ENCODE measurements at places on chromosomes 7 and 10. TPM values are rescaled to one million over a fixed set of nuclear protein-coding genes. Genes with fewer than 3 reads are reported as not detected.
A peak's percentile ranks its signal among the peaks of the same experiment; 100 is the strongest.

The ARHGAP22 gene
- 1.5 TPM for polyA plus RNA-seq

DNA sequence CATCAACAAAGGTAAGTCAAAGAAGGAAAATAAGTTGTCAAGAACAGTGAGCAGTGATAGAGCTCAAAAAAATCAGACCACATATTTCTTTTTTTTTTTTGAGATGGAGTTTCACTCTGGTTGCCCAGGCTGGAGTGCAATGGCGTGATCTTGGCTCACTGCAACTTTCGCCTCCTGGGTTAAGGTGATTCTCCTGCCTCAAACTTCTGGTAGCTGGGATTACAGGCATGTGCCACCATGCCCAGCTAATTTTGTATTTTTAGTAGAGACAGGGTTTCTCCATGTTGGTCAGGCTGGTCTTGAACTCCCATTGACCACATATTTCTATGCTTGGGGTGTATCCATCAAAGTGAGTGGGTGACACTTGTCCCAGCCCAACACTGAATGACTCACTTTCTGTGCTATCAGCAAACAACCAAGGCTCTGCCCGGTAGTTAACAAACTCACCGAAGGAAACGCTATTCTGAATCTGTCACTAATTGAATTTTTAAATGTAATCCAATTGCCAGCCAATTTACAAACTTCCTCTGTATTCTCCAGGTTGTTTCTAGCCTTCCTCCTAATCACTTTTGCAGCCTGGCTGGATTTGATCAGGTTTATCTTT lies 19.6 kb upstream of the SMNDC1 start:
- no peak for DNase-seq
- H3K4me1 ChIP-seq: no peaks in the 10 kb centered on the region
- H3K36me3 ChIP-seq: no peaks in the 10 kb centered on the region
- no peak overlapping the region for H3K4me3 ChIP-seq
- no peaks in the 10 kb centered on the region for H3K27me3 ChIP-seq

- no peak overlapping the region for H3K4me3 ChIP-seq
- H3K36me3 ChIP-seq: no peaks in the 10 kb centered on the region
- H3K27ac ChIP-seq: no peak overlapping the region
- no peaks in the 10 kb centered on the region for H3K4me1 ChIP-seq
- H3K27me3 ChIP-seq: no peaks in the 10 kb centered on the region
- DNase-seq: no peak
Measured at GRCh38 chr10:19169684-19170083, 121.1 kb downstream of the MALRD1 start.

The NKX2-3 gene
- not detected for polyA plus RNA-seq

- peak overlapping the region; percentile 63 for H3K4me3 ChIP-seq
- H3K27me3 ChIP-seq: no peaks in the 10 kb centered on the region
- H3K36me3 ChIP-seq: no peaks in the 10 kb centered on the region
- no peak for DNase-seq
- peak overlapping the region; percentile 93 for H3K27ac ChIP-seq
- H3K4me1 ChIP-seq: peaks cover 20% of the 10 kb centered on the region
Measured at GRCh38 chr10:14879124-14879927, 660 bp downstream of the SUV39H2 start.

The SPDYE2B gene
- polyA plus RNA-seq: not detected

The MAGI2 gene
- polyA plus RNA-seq: 0.03 TPM

- DNase-seq: no peak
- no peak overlapping the region for H3K27ac ChIP-seq
- no peaks in the 10 kb centered on the region for H3K36me3 ChIP-seq
- H3K27me3 ChIP-seq: peaks cover 11% of the 10 kb centered on the region
- H3K4me1 ChIP-seq: peaks cover 18% of the 10 kb centered on the region
Measured at GRCh38 chr7:100486111-100486636, 2.4 kb downstream of the NYAP1 start.

GRCh38 chr10:114188001-114188400 lies 8.8 kb downstream of the TDRD1 start:
- no peak for DNase-seq
- H3K27ac ChIP-seq: no peak overlapping the region
- H3K4me3 ChIP-seq: no peak overlapping the region
- no peaks in the 10 kb centered on the region for H3K4me1 ChIP-seq
- no peaks in the 10 kb centered on the region for H3K36me3 ChIP-seq

DNA sequence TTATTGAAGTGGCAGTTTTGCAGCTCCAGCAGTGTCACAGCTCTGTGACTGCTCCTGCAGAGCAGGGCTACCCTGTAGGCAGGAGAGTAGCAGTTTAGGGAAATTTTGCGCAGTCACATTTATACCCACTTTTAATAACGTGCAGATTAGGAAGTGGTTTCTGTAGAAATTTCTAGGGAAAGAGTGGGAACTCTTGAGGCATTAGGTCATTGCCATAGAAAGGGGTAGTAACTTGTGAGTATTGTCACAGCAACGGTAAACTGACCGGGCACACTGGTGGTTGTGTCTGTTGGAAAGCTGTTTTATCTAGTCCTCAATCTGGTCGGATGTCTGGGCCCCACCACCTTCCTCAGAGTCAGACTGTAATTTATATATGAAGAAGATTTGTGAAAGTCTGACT lies 51.9 kb downstream of the CDC14C start:
- H3K27me3 ChIP-seq: no peaks in the 10 kb centered on the region
- H3K4me3 ChIP-seq: no peak overlapping the region
- no peak for DNase-seq
- H3K27ac ChIP-seq: no peak overlapping the region
- no peaks in the 10 kb centered on the region for H3K36me3 ChIP-seq
- H3K4me1 ChIP-seq: no peaks in the 10 kb centered on the region

The KCNH2 gene
- polyA plus RNA-seq: not detected

DNA sequence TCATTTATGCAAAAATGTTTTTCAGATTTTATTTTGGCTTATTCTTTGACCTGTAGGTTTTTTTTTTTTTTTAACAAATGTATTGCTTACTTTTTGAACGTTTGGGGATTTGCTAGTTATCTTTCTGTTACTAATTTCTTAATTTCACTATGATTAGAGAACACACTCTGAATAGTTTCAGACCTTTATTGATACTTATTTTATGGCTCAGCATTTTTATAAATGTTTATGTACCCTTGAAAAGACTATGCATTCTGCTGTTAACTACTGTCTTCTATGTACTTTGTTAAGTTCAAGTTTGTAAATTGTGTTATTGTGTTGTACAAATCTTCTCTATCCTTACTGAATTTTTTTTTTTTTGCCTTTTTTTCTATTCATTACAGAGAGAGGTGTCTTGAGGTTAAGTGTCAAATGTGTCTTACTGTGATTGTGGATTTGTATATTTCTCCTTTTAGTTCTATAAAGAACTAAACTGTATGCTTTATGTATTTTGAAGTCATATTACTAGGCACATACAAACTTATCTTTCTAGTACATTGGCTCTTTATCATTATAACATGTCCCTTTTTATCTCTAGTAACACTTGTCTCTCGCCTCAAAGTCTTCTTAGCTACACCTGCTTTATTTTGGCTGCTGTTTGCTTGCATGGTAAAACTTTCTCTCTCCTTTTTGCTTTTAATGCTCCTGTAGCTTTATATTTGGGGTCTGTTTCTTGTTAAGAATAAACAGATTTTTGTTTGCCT lies 8.1 kb downstream of the MKLN1 start:
- no peaks in the 10 kb centered on the region for H3K27me3 ChIP-seq
- no peaks in the 10 kb centered on the region for H3K36me3 ChIP-seq
- H3K4me3 ChIP-seq: no peak overlapping the region
- H3K4me1 ChIP-seq: no peaks in the 10 kb centered on the region
- no peak overlapping the region for H3K27ac ChIP-seq

DNA sequence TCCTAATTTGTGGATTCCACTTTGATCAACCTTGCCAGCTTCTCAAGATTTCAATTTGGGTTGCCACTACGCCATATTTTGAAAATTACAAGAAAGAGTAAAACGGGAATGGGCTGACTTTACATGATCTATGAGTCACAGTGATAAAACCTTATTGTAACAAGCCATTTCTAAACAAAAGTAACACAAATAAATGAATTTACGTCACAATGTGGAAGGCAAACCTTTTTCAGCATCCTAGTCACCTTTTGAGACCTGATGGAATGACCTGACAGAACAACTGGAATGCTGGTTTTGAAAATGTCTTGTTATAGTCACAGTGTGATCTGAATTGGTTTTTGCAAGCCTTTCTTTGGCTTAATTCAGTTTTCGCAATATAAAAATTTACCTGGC lies 85.9 kb downstream of the CDK6 start:
- DNase-seq: no peak
- H3K27ac ChIP-seq: no peak overlapping the region
- peaks cover 12% of the 10 kb centered on the region for H3K4me1 ChIP-seq
- no peaks in the 10 kb centered on the region for H3K27me3 ChIP-seq

DNA sequence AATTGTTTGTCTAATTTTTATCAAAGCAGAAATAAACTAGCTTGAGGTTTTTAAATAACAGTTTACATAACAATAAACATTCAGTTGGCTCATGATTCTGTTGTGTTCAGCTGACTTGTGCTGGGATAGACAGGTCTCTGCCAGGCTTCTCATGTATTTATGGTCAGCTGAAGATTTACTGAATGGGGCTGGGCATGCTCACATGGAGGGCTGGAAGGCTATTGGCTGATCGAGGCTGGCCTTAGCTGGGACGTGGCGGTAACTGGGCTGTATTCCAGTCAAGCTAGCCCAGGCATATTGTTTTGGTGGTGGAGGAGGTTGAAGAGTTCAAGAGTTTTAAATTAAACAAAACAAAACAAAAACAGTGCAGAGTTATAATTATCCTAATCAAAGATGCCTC lies 251.0 kb upstream of the MTPN start:
- no peak overlapping the region for H3K27ac ChIP-seq
- no peaks in the 10 kb centered on the region for H3K36me3 ChIP-seq
- no peaks in the 10 kb centered on the region for H3K4me1 ChIP-seq

DNA sequence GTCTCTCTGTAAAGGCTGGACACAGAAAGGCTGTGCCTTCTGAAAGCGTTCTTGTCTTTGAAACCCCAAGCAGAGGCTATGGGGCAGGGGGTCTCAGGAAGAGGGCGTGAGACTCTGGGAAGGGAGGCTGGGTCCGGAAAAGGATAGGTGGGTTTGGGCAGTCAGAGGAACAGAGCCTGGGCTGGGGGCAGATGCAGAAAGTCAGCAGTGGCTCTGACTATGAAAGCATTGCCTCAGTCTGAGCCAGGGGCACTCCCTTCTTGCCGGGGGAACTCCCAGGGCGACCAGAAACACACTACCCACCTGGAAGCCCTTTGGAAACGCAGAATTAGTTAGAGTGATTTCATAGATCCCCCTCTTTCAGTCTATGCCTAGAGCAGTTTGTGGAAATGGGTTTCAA lies 72.0 kb downstream of the VWA2 start:
- DNase-seq: no peak
- H3K4me1 ChIP-seq: no peaks in the 10 kb centered on the region
- no peak overlapping the region for H3K4me3 ChIP-seq
- H3K27ac ChIP-seq: no peak overlapping the region
- H3K27me3 ChIP-seq: no peaks in the 10 kb centered on the region

The CPA4 gene
- polyA plus RNA-seq: not detected

The FAM24B gene
- polyA plus RNA-seq: 2.3 TPM

DNA sequence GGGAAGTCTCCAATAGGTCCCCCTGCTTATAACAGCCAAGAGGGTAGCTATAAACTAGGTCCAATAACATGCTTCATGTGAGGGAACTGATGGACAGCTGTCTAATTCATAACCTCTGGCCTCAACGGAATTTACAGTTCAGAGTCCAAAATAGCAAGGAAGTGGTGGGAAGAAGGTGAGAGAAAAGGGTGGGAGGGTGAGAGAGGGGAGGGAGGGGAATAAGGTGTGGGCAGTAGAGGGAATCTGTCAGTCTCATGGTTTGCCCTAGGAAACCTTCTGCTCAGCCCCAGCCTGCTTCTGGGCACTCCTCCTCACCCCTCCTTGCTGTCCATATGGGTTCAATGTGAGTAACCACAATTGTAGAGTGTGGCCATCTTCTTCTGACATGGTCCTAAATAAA lies 133.4 kb upstream of the ADO start:
- no peak overlapping the region for H3K4me3 ChIP-seq
- no peak overlapping the region for H3K27ac ChIP-seq
- no peak for DNase-seq

Data from CD14-positive monocyte (primary cell).